Left ventricle myocardium inferior (tissue), 1 donor: ENCODE measurements at places on chromosomes 7 and 10. TPM values are rescaled to one million over a fixed set of nuclear protein-coding genes. Genes with fewer than 3 reads are reported as not detected.

DNA sequence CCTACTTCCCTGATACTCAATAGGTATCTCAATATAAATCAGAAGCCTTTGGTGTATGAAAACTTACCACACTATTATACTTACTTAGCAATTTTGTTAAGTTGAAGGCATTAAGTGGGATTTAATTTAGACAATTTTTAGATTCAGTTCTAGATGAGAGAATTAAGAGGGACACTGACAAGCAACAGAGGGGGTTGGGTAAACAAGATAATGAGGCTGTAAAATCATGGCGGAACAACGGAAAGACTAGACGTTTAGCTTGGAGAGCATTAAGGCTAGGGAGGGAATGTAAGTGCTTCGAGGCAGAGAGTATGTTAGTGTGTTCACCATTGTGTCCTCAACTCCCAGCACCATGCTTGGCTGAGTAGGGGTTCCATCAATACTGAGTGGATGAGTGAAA is 71.3 kb downstream of the DENND11 start:
- no peak for DNase-seq

GRCh38 chr10:118668228-118668952 is 72.9 kb upstream of the PRLHR start:
- no peak for DNase-seq

DNA sequence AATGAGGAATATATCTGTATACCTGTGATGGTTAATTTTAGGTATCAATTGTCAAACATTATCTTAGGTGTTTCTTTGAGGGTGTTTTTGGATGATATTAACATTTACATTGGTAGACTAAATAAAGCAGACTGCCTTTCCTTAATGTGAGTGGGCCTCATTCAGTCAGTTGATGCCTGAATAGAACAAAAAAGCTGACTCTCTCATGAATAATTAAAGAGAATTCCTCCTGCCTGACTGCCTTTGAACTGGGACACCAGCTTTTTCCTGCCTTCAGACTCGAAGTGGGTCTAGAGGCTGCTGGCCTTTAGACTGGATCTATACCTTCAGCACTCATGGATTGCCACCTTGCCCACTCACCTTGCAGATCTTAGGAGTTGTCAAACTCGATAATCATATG is 117.9 kb upstream of the TMEM168 start:
- DNase-seq, result no peak

GRCh38 chr7:155660758-155661093 is 16.3 kb downstream of the RBM33 start:
- DNase-seq, result no peak

- DNase-seq, result peak; percentile 49
Measured at GRCh38 chr10:23344241-23344841, at the start of gene C10orf67. TSS of gene C10orf67 (minus strand) at chr10:23344797. CDS start at chr10:23344774, 23 bp downstream.

DNA sequence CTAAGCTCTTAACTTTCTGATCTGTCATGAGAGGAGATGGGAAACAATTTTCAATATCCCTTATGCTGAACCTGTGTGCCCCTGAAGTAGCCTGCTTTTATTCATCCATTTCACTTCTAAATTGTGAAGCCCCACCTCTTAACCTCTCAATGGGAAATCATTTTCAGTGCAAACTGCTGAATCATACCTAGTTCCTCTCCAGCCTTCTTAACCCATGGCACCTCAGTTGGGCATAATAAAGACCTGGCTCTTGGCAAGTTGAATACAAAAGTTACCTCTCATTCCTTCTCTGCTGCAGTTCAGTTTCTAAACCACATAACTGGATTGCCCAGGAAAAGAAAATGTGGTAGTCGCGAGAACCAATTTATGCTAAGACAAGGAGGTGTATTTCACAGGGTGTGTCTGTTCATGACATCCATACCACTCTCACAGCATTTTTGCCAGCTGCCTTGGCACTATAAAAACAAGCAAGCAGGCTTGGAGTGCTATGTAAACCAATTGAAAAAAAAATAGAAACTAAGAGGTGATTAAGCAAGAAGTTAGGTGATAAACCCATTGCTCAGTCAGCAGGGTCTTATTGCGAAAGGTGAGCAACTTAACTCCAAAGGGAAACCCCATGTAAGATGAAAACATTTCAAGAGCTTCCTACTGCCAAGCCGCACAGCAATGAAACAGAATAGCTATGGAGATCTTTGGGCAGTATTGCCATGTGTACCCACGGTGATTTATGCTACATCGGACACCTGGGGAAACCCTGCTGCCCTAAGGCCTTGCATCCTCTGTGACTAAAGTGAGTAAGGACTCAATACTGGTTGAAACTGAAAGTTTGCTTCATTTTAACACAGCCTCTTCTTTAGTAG is 57.0 kb upstream of the DKK1 start:
- DNase-seq, result no peak

GRCh38 chr7:79653136-79653631 is 199.7 kb upstream of the MAGI2 start:
- no peak for DNase-seq

GRCh38 chr7:80508440-80508839 is 3.4 kb downstream of the GNAT3 start:
- no peak for DNase-seq

- peak; percentile 41 for DNase-seq
Measured at GRCh38 chr7:116354171-116354545, 143.8 kb downstream of the TES start.

- no peak for DNase-seq
Measured at GRCh38 chr7:87511510-87511909, 36.0 kb upstream of the ABCB4 start.

DNA sequence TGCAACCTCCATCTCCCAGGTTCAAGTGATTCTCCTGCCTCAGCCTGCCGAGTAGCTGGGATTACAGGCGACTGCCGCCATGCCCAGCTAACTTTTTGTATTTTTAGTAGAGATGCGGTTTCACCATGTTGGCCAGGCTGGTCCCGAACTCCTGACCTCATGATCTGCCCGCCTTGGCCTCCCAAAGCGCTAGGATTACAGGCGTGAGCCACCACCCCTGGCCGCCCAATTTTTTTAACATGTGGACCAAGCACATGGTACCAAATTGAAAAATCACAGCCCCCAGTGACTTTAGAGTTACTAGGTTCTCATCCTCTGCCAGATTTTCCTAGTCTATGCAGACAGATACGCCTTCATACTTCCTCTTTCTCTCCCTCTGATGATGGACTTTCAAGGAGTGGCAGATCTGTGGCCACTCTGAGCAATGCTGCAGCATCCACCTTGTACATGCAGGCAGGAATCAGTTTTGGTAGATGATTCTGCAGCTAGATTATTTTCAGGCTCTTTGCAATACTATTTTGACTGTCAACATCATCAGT is 34.0 kb upstream of the EZH2 start:
- no peak for DNase-seq

GRCh38 chr10:47438857-47439474 is 44.9 kb downstream of the ANXA8 start:
- DNase-seq, result no peak

DNA sequence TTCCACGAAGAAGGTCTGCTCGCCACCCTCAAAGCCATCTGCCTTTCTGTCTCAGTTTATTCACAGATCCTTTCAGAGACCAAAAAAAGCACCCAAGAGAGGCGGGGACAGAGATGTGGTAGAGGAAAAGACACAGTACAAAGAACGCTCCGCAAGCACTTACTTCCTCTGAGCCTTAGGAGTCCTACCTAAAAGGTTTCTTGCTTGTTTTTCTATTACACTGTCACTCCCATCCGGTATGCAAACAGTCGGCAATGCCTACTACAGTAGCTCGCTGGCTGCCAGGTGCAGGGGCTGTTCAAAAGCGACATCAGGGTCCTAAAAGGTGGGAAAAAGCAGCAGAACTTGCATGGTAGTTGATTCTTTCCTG is 816 bp downstream of the TECPR1 start:
- no peak for DNase-seq

DNA sequence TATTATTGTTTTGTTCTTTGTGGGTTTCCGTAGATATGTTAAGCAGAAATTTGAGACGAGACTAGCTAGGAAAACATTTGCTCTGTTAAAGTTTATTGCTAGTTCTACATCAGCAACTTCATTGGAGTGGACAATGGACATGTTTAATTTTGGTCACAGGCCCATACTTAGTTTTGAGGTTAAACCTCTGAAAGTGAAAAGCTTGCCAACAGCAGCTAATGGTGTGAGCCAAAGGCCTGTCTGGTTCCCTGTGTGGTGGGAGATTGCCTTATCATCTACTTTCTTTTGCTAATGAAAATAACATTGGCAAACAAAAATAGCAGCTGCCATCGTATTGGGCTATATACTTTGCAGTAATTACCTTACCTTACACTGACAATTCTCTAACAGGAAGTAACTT is 388.4 kb upstream of the FZD8 start:
- DNase-seq, result no peak

DNA sequence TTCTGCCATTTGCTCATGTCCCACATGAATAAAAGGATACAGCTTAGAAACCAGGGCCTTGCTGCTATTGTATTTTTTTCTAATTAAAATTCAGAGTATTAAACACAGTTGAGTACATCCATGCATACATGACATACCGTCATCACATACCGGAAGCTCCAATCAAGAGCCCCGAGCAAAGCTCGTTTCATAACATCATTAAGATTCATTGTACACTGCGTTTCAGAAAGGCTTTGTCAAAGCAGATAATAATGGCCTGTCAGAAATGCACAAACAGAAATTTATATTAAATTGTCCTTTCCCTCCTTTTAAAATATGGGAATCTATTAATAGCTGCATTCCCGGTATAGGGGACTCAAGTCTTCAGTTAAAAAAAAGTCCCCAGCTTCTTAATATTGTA is 103.4 kb downstream of the PRTFDC1 start:
- DNase-seq, result no peak

DNA sequence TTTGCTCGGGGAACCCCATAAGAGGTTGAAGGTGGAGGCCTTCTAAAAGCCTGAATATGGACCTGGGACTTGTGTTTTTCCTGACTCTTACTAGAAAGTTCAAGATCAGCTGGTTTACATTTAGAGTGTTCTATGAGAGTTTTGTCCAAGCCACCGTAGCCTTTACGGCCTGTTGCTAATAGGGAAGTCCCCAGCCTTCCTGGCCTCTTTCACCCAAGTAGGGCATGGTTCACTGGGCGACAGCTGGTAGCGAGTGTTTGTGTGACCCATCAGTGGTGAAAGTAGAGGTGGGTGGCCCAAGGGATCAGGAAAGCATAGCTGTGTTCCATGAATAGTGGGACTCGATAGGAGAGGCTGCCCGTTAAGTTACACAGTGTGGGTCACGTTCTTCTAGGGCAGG is 60.1 kb downstream of the RABGEF1 start:
- no peak for DNase-seq

GBX1 gene
- 1.9 TPM for total RNA-seq

ZSCAN25 gene
- 9.0 TPM for total RNA-seq

CASTOR2 gene
- 29.9 TPM for total RNA-seq

ANXA7 gene
- total RNA-seq, result 115 TPM
